ENCODE measurements at places on chromosomes 4 and X.

DNA sequence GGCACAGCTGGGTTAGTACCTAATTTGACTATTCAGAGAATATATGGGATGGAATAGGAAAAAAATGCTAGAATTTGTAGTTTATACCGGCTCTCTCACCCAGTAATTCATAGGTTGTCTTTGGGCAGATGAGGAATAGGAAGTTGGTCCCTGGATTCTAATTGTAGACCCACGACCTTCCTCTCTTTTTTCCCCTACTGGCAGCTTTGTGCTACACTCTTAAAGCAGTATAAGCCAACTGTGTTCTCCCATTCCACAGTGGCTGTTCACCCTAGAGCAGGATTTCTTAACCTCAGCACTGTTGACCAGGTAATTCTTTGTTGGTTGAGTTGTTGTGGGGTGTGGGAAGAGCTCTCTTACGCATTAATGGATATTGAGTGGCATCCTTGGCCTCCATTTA is 92.9 kb downstream of the FNIP2 start:
- no peak for DNase-seq

DNA sequence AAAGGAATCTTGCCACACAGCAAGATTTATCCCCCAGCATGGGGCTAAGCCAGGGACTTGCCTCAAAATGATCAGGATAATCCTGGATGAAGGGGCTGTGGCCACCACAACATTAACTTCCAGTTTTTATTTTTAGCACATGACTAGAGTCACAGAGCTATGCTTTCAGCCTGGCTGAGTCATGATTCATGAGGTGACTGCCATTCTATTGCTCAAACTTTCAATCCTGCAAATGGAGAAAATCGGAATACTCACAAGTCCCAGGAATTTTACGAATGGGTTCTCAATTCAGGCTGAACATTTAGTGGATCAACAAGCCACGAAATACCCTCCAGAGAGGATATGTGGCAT is 70.7 kb upstream of the HPGD start:
- peak; percentile 44 for DNase-seq

DNA sequence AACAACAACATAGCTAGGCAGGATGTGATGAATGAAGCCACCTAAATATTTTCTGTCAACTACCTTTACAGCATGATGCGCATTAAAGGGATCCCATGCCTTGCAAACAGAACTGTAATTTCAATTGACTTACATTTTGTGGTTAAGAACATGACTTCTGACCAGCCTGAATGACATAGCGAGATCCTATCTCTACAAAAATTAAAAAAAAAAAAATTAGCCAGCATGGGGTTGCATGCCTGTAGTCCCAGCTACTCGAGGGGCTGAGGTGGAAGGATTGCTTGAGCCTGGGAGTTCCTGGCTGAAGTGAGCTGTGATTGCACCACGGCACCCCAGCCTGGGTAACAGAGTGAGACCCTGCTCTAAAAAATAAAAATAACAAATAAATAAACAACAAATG is 680.6 kb downstream of the IQCM start:
- no peak for DNase-seq

DNA sequence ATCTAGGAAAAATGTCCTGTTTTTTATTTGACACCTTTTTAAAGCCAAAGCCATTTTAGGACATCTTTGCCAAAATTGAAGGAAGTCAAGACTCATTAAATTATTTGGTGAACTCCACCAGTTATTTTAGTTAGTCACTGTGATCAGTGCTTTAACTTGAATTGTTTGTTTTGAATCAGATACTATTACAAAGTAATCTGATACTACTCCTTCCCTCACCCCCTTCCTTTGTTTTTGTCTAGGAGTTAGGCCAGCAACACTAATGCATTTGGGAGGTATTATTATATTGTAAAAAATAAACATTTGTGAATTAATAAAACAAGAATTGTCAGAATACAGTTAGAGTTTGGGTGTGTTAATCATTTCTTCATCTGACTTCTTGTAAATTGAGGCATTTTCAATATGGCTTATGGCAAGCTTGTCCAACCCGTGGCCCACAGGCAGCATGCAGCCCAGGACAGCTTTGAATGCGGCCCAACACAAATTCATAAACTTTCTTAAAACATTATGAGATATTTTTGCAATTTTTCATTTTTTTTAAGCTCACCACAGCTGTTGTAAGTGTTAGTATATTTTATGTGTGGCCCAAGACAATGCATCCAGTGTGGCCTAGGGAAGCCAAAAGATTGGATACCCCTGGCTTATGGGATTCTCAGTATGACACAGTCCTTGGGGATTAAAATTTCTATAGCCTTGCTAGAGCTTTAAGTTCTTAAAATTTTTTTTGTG is 182.2 kb downstream of the BMPR1B start:
- DNase-seq, result no peak

DNA sequence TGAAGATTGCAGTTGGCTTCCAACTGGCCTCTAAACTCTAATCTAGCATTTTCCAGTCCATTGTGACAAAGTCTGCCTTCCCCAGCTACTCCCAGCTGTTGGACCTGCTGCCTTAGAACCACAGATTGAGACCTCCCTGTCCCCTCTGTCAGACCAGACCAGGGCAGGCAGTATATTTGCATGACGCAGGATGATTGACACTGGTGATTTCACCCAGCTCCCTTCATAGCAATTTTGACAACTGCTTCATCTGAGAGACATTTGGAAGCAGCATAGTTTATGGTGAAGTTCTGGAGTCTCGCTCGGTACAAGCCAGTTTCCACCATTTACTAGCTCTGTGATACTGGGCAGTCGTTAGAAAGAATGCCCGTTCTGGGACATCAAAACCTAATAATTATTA is 2.5 kb downstream of the CYP4V2 start:
- no peak for DNase-seq

DNA sequence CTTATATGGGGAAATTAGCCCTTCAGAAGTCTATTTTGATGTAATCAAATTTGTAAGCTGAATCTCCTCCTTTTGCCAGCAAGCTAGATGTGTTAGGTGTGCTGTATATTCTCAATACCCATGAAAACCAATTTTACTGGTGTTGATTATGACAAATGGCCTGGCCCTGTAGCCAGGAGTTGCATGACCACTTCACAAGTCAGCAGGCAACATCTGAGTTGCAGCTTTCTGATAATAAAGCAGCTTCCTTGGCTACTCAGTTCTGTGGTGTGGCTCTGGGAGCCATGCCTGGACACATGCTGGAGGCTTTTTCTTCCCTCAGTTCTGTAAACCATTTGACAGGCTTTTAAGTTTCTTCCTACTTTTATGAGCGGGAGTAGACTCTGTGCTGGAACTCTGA is 154.1 kb upstream of the CXCL13 start:
- no peak for DNase-seq

GRCh38 chr4:38993683-38994082 is 38.5 kb downstream of the TMEM156 start:
- DNase-seq, result no peak

All from GDM1 (cell line).